ENCODE measurements at places on chromosomes 2 and 18. TPM values are rescaled to one million over a fixed set of nuclear protein-coding genes. Genes with fewer than 3 reads are reported as not detected.

DNA sequence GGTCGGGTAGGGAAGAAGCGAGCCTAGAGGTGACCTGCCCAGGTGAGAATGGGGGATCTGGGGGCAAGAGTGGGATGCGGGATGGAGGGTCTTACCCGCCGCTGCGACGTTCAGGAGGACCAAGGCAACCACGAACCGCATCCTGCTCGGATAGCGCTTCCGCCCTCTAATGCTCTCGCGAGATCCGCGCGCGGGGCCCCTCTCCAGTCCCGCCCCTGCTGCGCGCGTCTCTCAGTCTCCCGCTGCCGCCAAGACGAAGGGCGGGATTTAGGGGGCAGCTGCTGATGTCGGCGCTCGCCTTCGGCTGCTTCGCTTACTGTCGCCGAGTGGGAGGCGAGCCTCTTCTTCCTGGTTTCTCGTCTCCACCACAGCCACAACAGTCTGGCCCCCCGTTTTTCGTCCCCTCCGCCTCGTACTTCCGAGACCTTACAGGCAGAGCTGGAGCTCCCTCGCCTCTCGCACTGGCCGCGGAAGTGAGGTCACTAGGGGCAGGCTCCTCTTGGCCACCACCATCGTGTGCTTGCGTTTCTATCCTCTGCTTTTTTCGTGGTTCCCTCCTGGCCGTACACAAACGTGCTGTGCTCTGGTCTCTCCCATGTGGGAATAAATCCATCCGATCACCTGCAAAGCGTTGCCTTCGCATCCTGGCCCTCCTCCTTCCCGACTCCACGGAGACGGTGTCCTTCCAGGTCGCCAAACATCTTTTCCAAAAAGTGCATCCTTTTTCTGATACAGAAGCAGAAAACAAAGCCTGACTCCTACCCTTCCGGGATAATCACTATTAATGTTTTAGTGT is at the start of gene TGOLN2:
TSS of gene TGOLN2 (minus strand) at position 168 of the 796 bp plus-strand sequence. CDS start at position 141, 27 bp downstream.
- peak; percentile 88 for DNase-seq

DNA sequence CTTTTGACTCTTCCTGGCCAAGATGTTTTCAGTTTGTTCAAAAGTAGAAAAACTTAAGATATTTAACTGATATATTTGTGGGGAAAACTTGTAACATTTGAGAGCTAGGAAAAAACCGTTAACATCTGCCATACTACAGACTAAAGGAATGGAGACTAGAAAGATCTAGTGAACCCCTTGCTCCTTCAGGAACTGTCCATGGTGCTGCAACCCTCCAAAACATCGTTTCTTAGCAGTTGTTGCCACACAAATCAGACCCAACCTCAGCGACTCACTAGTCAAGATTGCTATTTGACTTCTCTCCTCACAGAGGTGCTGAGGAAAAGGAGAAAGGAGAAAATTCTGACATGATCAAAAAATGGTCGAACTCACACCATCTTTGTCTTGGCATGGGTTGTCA is 393.8 kb upstream of the LYPD1 start:
- DNase-seq, result peak; percentile 19

GRCh38 chr18:33316146-33316587 is 124.4 kb downstream of the CCDC178 start:
- no peak for DNase-seq

Gene MAPRE3
- 4.0 TPM for total RNA-seq
